Osteoblast (primary cell): ENCODE measurements at places on chromosomes 12 and 14. TPM values are rescaled to one million over a fixed set of nuclear protein-coding genes. Genes with fewer than 3 reads are reported as not detected.

GRCh38 chr14:28608443-28608842 lies 158.1 kb upstream of the FOXG1 start:
- DNase-seq, result no peak

DNA sequence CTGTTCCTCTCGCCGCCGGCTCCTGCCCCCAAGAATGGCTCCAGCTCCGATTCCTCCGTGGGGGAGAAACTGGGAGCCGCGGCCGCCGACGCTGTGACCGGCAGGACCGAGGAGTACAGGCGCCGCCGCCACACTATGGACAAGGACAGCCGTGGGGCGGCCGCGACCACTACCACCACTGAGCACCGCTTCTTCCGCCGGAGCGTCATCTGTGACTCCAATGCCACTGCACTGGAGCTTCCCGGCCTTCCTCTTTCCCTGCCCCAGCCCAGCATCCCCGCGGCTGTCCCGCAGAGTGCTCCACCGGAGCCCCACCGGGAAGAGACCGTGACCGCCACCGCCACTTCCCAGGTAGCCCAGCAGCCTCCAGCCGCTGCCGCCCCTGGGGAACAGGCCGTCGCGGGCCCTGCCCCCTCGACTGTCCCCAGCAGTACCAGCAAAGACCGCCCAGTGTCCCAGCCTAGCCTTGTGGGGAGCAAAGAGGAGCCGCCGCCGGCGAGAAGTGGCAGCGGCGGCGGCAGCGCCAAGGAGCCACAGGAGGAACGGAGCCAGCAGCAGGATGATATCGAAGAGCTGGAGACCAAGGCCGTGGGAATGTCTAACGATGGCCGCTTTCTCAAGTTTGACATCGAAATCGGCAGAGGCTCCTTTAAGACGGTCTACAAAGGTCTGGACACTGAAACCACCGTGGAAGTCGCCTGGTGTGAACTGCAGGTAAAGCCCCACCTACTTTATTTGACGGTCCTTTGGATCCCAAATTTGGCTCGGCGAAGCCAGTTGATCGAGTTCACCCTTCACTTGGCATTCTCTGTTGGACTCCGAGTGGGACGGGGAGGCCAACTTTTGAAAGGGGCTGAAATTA lies 1.5 kb downstream of the WNK1 start:
- DNase-seq, result peak; percentile 81

- DNase-seq, result peak; percentile 83
These were observed 33.3 kb downstream of the HEATR5A start for GRCh38 chr14:31387091-31387490.

DNA sequence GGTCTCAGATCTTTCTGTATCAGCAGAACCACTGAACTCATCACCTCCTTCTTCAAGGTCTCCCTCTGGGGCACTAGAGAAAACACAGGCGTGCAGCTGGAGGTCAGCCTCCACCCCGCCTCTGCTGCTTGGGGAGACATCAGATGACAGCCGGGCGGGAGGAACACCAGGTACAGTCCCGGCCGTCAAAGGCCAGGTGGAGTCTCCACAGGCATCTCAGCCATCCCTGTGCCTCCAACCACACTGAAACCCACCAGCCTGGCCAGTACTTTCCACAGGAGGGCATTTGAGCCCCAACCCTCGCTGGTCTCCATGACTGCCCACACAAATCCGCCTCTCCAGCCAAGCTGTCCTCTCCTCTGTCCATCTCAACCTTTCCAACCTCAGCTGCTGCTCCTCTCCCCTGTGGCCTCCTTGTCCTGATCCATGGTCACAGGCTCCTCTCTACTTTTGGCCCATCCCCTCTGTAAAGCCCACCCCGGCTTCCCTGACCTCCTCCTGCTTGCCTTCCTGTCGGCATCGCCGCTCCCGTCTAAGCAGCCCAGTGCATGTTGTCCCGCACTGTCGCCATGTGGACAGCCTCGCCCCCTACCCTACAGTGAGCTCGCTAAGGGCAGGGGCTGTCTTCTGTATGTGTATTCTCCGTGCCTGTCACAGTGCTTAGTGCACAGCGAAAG lies 21.4 kb upstream of the FKBP4 start:
- no peak for DNase-seq

- peak; percentile 37 for DNase-seq
These were observed 26.8 kb upstream of the CLIP1 start for GRCh38 chr12:122449317-122449716.

DNA sequence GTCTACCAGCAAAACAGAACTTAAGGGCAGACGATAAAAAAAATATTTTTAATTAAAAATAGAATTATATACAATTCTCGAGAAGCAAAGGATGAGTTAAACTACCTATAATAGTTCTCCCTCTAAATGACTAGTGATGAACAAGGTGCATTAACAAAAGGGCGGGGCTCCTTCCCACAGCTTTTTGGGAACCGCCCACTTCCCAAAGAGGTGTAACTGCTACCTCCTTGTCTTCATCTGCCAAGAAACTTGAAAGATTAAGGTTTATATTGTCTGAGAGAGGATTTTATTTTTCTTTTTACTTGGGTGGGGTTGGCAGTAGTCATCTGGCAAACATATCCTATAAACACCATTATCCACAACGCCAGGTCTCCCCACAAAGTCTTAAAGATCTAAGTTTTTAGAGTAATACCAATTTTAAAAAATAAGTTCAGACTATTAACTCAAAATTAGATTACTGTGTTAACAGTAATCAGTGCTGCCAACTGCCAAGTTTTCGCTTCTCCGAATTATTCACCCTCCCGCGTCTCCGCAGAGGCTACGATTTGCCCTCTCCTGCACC lies 938 bp downstream of the RALGAPA1 start:
- DNase-seq, result peak; percentile 68

- no peak for DNase-seq
These were observed 32.8 kb downstream of the YEATS4 start for GRCh38 chr12:69392179-69392928.

GRCh38 chr14:62696331-62696924 lies 348.8 kb downstream of the KCNH5 start:
- DNase-seq, result no peak

DNA sequence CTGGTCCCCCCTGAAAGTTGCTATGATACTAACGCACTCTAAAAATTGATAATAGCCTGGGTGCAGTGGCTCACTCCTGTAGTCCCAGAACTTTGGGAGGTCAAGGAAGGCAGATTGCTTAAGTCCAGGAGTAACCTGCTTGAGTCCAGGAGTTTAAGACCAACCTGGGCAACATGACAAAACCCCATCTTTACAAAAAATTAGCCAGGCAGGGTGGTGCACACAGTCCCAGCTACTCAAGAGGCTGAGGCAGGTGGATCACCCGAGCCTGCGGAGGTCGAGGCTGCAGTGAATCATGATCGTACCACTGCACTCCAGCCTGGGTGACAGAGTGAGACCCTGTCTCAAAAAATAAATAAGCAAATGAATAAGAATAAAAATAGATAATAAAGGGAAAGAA lies 42.9 kb downstream of the HEATR5A start:
- DNase-seq, result no peak

DNA sequence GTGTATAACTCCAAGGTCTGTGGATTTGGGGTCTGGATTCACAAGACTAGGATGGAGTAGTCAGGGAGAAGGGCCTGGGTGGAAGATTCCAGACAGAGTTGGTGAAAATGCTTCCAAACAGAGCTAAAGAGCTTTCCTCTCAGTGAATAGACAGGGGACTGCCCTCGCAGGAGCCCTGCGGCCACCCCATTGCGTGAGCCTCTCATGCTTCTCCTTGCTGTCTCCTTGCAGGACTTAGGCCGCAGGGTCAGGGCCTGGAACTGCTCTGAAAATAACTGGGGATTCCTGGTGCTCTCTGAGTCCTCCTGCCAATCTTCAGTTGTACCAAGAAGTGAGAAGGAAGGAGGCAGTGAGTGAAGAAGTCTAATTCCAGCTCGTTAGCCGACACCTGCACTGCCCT lies 49.0 kb upstream of the KCNA1 start:
- DNase-seq, result no peak

HSPB8 gene
- 2.9 and 3.5 TPM in 2 replicates for total RNA-seq

DTX1 gene
- under 0.01 TPM in 2 replicates for total RNA-seq

DYNC1H1 gene
- 332 and 340 TPM in 2 replicates for total RNA-seq

LRP1-AS gene
- total RNA-seq, result not detected in 2 replicates

MANSC1 gene
- 3.3 and 4.7 TPM in 2 replicates for total RNA-seq
